Activated T-helper 1 cell treated with anti-CD3 and anti-CD28 coated beads, Interleukin-2, amount 50 U/mL, for 16 hours (primary cell): ENCODE measurements at places on chromosomes 11 and 22.

DNA sequence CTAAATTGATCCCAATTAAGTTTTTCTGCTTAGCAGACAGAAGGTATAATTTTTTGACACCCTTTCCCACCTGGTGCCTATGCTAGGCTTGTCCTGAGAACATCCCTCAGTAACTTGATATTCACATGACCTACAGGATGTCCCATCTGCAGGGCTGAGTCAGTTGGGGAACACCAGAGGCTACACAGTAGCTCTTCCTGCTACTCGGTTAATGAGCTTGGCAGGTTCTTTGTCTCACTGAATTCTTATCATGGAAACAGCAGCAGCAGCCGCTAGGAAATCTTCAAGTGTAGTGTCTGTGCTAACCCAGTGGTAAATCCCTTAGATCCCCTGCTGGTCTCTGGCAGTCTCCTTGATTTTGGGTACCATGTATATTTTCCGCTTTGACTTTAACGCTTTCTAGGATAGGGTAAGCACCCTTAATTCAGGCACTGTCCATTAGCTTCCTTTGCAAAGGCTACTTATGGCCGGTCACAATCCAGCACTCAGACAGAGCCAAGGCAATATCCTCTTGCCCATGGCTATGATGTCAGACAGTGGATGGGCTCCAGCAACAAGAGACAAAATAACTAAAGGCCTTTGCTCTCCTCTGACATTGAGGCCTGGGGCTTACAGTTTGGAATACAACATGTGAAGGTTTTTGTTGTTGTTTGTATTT, 8.5 kb downstream of the MRPL16 start:
- no peak for DNase-seq

DNA sequence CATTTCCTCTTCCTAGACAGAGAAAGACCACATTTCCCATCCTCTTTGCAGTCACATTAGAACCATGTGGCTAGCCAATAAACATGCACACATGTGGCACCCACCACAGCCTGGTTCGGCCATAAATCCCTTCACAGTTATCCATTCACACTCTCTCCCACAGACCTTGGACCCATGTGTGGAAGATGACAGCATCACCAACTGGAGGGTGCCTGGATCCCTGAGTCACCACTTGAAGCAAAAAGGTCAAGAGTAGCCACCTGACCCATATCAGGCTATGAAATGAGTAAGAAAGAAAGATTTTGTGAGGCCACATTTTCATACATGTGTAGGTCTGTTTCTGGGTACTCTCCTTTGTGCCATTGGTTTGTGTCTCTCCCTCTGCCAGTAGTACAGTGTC, 9.0 kb upstream of the TMEM121B start:
- DNase-seq = no peak

DNA sequence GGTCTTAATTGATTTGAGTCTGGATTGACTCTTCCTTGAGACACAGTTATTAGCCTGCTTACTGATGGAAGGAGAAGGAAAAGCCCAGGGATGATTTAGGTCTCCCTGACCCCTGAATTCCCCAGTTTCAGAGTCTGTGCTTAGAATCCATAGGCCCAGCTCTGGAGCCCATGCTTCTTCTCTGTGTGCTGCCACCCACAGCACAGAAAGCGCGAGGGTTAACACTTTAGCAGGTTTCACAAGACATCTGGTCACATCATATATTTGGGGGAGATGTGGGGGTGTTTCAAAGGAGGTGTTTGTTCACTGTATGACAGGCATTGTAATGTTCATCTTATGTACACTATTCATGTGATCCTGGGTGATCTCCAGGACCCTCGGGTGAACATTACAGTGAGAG, 107.0 kb downstream of the PPP6R3 start:
- no peak for DNase-seq

DNA sequence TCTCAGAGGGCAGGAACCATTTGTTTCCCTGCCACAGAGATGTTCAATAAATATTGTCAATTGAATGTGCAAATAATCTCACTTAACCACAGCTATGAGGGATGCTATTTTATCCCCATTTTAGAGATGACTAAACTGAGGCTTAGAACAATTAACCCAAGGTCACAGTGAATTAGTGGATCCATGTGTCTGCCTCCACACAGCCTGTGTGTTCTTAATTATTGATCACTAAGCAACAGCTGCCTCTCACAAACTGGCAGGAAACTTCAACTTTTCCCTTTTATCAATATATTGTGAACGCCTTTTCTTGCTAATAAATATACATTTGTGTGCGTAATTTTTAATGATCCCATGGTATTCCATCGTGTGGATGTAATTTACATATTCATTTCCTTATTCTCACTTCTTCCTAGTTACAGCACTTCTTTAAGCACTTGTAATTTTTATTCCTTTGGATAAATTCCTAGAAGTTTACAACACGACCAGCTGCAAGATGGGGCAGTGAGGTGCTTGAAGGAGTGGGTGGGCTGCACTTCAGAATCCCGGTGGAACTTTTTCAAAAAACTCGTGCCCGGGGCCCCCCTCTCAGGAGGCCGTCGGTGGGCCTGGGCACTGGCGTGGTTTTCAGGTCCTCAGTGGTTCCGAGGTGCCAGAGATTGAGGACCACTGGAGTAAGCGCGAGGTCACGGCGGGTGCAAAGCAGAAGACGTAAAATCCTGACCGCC, 915 bp upstream of the SREBF2 start:
- DNase-seq = no peak

DNA sequence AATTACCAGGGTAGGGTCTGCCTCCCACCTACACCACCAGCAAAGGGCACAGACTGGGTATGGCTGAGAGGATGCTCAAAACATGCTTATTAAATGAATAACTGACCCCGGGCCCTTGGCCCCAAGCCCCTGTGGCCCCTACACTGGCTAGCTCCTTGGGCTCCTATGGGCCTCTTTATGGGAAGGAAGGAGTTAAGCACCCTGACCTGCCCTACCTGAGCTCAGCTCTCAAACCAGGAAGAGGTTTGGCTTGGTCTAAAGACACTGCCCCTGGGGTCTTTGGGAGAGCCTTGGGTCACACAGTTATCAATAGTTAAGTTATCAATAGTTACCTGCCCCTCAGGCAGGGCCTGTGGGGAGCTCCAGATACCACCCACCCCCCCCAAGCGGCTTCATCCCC, 1.2 kb downstream of the USH1C start:
- no peak for DNase-seq

DNA sequence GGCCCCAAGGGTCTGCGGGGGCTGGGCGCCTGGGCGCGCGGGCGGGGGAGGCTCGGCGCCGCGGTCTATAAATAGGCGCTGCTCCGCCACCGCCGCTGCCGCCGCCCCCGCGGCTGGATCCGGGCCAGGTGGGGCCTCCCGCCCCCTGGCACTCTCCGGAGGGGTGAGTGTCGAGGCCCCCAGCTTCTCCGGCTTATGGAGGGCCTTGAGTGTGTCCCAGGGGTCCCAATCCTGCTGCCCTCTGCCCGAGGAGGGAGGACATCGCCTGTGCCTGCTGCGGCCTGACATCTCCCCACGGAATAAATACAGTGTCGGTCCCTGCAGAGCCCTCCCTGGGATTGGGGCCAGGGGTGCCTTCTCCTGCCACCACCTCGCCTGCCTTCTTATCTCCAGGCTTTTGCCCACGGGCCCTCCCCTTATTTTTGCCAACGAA, 4.3 kb upstream of the GP1BB start:
- DNase-seq = no peak

- no peak for DNase-seq
Observed at GRCh38 chr11:118398791-118399559, 2.4 kb upstream of the ATP5MG start.

GRCh38 chr11:106614262-106614661, 404.0 kb downstream of the GUCY1A2 start:
- DNase-seq = no peak

DNA sequence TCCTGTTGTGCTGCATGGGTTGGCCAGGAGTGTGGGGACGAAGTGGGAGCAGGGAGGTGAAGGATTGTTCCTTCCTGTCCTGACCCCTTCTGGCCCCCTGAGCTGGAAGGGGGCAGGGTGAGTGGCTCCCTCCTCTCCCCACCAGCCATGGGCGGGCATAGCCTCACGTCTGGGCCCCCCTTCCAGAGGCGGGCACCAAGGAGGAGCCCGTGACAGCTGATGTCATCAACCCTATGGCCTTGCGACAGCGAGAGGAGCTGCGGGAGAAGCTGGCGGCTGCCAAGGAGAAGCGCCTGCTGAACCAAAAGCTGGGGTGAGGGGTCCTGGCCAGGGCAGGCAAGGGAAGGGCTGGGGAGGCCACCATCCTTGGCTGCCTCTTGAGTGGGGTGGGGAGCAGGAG, 3.4 kb downstream of the SART1 start:
- no peak for DNase-seq

DNA sequence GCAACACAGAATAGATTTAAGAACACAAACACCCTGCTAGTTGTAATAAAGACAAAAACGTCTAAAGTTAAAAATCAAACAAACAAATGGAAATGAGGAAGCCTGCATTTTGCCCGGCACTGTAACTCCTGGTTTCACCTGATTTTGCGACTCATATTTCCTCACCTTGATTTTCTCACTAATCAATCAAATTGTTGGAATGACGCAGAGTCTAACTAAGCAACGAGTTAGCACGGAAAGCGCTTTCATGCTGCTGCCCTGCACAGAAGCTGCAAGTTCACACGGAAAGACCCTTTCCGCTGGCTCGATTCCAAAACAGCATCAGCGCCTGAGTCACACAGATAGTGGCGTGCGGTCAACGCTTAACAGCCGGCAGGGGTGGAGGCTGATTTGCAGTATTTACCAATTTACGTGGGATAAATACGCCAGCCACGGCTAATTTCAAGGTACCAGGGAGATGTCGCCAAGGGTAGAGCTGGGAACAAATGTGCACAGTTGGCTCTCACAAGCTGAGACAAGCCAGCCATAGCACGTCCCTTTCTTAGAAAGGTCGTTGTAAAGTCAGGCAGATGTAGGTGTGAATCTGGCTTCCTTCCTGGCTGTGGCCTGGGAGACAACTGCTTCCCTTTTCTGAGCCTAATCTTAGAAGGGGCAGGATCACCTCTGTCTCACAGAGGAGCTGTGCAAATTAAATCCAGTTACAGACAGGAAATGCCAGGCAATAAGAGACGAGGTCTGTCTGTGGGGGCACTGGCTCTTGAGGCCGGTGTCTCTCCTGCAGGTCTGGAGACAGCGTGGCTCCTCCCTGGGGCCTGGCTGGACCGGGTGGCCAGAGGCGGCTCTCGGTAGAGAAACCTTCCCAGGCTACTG, 76.9 kb upstream of the TTLL12 start:
- DNase-seq = peak; percentile 64

GRCh38 chr11:69437001-69437875, 44.2 kb upstream of the LINC01488 start:
- DNase-seq = no peak

- DNase-seq = no peak
Observed at GRCh38 chr22:23504516-23504915, 75.6 kb downstream of the IGLL1 start.

DNA sequence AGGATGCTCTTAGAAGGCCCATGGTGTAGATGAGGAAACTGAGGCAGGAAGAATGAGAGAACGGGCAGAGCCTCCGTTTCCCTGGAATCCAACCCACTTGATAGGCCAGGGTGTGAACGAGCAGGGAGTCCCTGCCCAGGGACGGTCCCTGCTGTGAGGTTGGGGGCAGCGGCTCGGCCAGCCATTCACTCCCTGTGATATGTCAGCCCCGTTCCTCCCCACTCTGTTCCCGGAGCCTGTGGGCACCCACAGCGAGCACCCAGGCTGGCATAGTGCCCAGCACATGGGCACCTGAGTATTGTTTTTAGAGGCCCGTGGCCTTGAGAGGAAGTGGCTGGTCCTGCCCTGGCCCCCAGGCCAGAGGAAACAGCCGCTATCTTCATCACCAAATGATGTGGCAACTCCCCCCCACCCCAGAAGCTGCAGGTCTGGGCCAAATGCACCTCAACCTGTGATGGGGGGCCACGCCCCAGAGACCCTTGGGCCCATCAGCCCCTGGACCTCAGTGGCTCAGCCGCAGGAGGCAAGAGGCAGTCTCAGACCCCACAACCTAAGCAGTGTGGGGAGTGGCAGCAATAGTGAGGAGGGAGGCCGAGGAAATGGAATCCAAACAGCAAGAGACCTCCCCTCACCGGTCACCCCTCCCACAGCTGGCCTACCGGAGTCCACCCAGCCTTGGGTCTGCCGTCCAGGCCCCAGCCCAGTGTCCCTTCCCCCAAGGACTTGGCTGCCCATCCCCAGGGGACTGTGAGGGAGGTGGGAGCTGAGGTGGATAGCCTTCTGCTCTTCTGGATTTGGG, 2.1 kb downstream of the ALDH3B1 start:
- no peak for DNase-seq

DNA sequence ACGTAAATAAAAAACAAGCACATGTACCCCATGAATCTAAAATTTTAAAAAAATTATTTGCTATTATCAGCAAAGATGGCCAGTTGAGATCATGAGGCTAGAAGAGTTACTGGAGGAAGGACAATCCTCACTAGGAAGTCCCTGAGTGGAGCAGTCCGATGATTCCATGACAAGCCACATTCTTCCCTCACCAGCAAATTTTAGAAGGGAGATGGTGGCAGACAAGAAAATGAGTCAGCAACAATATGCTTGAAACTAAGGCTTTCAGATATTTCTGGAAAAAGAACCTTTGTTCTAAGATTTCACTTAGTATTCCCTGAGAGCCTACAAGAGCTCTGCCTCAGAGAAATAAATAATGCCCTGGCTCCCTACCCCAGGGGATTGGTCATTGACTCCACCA, 34.9 kb downstream of the P4HA3 start:
- no peak for DNase-seq

DNA sequence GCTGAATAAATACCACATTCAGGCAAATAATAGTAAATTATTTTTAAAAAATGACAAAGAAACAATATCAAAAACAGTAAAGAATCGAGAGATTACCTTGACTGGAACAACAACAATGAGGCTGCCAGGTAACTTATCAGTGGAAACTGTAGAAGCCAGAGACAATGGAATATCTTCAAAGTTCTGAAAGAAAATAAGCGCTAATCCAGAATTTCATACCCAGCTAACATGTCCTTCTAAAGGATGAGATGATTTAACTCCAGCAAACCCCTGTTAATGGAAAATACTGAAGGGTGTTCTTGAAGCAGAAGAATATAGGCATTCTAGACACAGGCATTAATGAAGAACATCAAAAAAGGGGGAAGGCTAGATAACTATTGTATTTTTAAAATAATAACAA, 20.7 kb upstream of the SCUBE2 start:
- DNase-seq = no peak

DNA sequence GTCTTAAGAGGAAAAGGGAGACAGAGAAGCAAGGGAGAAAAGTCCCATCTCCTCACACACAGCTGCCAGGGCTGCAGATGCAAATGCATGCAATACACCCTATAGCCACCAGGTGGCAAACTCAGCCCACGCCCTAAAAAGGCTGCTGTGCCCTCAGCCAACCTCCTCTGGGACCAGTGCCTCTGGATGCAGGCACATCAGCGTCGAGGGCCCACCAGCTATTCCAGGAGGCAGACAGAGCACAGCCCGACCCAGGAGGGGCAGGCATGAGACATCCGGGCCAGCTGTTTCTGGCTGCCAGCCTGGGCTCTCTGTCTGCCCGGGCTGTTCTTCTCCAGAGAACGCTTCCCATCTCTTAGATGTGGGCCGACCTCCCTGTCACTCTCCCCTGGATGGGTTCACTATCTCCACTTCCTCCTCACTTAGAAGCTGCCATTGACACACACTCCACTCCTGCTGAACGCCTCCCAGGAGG, 39.7 kb downstream of the TPBGL start:
- DNase-seq = peak; percentile 52

- DNase-seq = no peak
Observed at GRCh38 chr11:3037945-3038271, 19.3 kb downstream of the CARS1 start.

- no peak for DNase-seq
Observed at GRCh38 chr11:96219981-96220623, 122.9 kb downstream of the MAML2 start.

- no peak for DNase-seq
Observed at GRCh38 chr22:23835484-23836144, 3.2 kb downstream of the DERL3 start.

GRCh38 chr22:27318516-27318915, 483.0 kb downstream of the MN1 start:
- no peak for DNase-seq
